ENCODE measurements at places on chromosomes 3 and 15. TPM values are rescaled to one million over a fixed set of nuclear protein-coding genes. Genes with fewer than 3 reads are reported as not detected.

GRCh38 chr3:7682822-7683229 lies 818.8 kb upstream of the LMCD1 start:
- DNase-seq = no peak

- DNase-seq = no peak
These were observed 272.5 kb downstream of the XXYLT1 start for GRCh38 chr3:194998417-194998816.

DNA sequence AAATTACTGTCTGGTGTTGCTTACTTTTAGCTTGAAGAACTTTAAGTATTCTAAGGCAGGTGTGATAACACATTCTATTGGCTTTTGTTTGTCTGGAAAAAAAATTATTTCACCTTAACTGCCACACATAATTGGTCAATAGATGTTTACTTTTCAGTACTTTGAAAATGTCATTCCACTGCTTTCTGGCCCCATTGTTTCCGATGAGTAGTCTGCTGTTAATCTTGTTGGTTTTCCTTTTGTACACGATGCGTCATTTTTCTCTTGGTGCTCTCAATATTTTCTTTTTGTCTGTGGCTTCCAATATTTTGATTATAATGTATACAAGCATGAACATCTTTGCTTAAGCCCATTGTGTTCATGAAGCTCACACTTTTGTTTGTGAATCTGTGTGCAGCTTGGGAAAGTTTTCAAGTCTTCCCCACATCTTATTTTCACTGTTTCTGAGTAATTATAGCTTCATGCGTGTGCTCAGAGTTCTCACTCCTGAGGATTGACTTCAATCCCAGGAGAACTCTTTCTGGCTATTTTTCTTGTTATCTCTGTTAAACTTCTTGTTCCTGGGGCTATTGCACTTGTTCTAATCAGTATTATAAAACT lies 664.7 kb downstream of the IGSF11 start:
- no peak for DNase-seq

GRCh38 chr3:124926426-124927101 lies 8.0 kb downstream of the MUC13 start:
- no peak for DNase-seq

DNA sequence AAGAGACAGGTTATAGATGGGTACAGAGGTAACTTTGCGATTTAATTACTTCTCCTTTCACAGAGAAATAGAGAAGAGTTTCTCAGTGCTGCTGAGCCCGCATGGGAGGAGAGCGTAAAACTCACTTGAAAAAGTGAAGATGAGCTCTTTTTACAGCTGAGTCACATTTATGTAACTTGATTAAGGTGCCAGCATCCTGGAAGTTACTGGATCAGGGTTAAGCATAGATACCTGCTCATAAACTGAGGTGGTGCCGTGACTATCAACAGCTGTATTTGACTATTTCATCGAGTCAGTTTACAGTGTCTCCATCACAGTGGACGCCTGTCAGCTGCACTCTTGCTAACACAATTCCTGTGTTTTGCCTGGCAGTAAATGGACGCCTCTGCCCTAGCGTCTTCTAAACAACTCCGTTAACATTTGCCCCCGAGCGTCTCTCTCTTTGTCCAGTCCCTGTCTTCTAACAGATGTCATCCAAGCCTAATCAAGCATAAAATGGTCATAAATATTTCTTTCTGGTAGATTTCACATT lies 414.6 kb downstream of the FOXP1 start:
- no peak for DNase-seq

- DNase-seq = no peak
These were observed 86.9 kb upstream of the RASGRP1 start for GRCh38 chr15:38651328-38652038.

DNA sequence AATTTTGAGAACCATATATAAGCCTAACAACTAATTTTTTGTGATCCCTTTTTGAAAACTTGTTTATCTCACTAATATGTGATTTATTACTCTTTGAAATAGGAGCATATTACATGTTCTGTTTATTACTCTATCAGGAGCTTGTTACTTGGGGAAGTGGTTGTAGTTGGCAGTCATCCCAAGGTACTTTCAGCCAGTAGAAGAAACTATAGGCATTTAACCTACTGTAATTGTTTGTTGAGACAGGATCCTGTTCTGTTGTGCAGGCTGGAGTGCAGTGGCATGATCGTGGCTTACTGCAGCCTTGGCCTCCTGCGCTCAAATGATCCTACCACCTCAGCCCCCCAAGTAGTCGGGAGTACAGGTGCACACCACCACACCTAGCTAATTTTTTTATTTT lies 195.6 kb downstream of the TCF12 start:
- no peak for DNase-seq

GRCh38 chr15:34708422-34708821 lies 46.4 kb downstream of the GJD2 start:
- DNase-seq = no peak

GRCh38 chr15:80436511-80437307 lies 32.5 kb downstream of the ARNT2 start:
- DNase-seq = no peak

GRCh38 chr15:89805241-89806209 lies 9.1 kb downstream of the ANPEP start:
- DNase-seq = no peak

DNA sequence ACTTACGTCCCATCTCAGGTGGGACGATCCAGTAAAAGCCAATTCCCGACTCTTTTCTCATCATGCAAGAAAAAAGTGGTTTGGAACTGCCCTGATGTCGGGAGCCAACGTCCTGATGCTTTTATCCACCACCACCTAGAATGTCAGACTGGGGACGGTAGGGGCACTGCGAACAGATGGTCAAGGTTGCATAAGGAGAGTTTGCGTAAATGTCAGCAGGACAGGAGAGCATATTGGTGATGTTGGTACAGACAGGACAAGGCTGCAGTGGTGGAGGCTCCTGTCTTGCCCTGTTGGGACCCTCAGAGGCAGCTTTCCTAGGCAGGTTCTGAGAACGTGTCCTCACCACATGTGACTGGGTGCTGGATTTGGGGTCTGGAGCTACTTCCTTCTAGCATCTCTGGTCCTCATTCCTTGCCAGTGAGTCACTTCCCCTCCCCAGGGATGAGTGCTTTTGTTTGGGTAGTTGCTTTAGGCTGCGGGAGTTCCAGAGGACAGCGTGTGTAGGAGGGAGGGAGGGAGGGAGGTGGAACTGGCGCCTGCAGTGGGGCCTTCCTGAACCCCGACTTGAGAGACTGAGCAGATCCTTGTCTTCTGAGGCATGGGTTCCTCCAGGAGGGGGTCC lies 21.0 kb downstream of the THSD4 start:
- DNase-seq = no peak

GRCh38 chr3:47000922-47001730 lies 21.7 kb downstream of the NBEAL2 start:
- DNase-seq = no peak

DNA sequence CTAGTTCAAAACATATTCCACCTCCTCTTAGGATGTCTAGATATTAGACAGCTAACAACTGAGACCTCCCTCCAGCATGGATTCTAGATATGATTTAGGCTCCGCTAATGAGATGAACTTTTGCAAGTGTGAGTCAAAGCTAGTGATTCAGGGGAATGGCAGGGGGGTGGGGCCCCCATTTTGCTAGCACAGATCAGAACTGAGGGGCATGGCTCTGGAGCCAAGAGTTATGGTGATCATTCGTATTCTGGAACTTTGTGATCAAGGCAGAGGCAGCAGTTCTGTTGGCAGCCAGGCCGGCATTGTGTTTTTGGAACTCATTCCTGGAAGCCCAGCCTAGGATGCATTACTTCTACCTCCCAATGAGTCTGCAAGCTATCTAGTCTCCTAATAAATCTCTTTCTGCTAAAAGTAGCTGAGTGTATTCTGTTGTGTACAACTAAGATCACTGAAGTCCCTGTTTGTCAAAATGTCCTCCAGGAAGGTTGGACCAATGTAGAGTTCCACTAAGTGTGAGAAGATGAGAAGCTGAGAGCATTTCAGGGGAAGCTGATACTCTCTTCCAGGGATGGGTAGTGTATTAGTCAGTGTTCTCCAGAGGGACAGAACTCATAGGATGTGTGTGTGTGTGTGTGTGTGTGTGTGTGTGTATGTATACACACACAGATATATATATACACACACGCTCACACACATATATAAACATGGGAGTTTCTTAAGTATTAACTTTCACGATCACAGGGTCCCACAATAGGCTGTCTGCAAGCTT lies 312.7 kb downstream of the TLE3 start:
- DNase-seq = no peak

GRCh38 chr3:49901366-49902339 lies 2.0 kb downstream of the MST1R start:
- DNase-seq = no peak

DNA sequence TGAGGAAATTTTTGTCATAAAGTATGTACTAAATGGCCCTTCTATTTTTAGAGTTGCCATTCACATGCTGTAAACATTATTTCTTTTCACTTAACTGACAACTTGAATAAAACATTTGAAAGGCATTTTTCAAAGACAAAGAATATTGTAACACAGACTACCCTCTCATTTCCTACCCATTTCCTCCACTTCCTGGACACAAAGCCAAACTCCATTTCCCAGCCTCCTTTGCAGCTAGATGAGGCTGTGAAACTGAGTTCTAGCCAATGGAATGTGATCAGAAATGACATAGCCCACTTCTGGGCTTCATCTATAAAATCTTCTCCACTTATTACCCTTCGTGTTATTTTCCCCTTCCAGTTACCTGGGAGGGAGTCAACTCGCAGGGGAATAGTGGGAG lies 288.9 kb upstream of the DPH6 start:
- DNase-seq = no peak

- DNase-seq = no peak
These were observed 9.8 kb upstream of the VIPR1 start for GRCh38 chr3:42492508-42493080.

GRCh38 chr15:82044373-82045178 lies 1.2 kb downstream of the MEX3B start:
- peak; percentile 53 for DNase-seq

DNA sequence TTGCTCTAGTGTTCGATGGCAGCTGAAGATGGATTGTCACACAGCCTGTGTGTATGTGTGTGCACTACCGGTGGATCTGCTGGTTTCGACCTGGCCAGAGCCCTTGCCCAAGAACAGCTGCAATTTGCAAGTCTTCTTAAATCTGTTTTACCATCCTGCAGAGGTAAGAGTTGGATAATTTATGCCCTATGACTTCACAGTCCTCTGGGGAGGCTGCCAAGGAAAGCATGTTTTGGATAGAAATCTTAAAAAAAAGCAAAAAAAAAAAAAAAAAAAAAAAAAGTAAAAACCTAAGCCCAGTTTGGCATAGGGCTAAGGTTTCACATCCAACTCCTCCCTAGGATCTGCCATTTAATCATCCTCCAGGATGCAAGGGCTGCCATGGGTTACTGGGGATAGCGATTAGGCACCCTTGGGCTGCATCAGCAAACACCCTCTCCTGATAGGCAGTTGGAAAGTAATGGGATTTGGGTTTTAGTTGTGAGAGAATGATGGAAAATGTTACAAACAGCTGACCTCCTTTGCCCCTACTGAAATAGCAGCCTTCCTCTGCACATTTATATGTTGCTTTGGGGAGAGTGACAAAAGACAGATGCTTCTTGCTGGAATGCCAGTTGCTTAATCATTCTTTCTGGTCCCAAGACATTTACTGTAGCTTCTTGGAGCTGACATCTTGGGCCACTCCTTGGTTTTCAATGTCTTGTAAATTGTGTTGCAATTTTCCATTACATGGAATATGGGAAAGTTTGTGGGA lies 35.4 kb downstream of the CD200R1L start:
- DNase-seq = peak; percentile 74

- no peak for DNase-seq
These were observed 27.9 kb upstream of the TLE3 start for GRCh38 chr15:70125605-70126004.

GRCh38 chr3:195105841-195106417 lies 165.0 kb downstream of the XXYLT1 start:
- DNase-seq = no peak

DNA sequence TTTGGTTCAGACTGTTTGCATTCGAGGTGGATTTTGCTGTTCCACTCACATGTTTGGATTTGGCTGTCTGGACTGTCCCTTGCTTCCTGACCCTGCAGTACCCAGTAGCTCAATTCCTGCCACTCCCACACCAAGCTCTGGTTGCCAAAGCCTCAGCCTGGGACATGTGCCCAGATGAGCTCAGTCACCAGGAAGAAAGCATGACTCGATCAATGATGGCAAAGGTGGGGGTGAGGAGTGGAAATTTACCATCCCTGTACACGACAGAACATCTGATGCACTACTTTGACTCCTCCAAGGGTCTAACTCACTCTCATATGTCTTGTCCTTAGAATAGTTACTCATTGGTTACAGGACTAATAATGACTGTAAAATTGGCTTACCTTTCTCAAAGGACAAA lies 45.2 kb downstream of the ZNF385D start:
- DNase-seq = no peak

GRCh38 chr3:42942693-42943092 lies 36.4 kb upstream of the GASK1A start:
- DNase-seq = no peak

Gene GOLGA6L4
- total RNA-seq = 8.7 TPM

Gene P2RY1
- 9.5 TPM for total RNA-seq

Gene SSUH2
- total RNA-seq = 0.45 TPM

Gene HEMK1
- 23.8 TPM for total RNA-seq

Gene SLC15A2
- total RNA-seq = 1.4 TPM

Gene ZMYND10
- 1.3 TPM for total RNA-seq

Gene ECE2
- not detected for total RNA-seq

Gene ADGRG7
- not detected for total RNA-seq

Gene HGD
- total RNA-seq = 0.74 TPM

Gene FANCD2OS
- not detected for total RNA-seq

Gene DLEC1
- total RNA-seq = 4.2 TPM

Gene NLGN1
- total RNA-seq = 7.7 TPM

Data from ovary (tissue), 10 donors.